Hypothalamus (tissue), 51 donors: ENCODE measurements at places on chromosomes 2 and 18.

- no peak for DNase-seq
These were observed 60.6 kb downstream of the MTCL1 start for GRCh38 chr18:8765783-8766463.

GRCh38 chr18:11050966-11051365 lies 98.4 kb downstream of the PIEZO2 start:
- no peak for DNase-seq

- DNase-seq, result no peak
These were observed 76.0 kb downstream of the ARHGAP15 start for GRCh38 chr2:143205106-143205764.

- no peak for DNase-seq
These were observed 79.4 kb upstream of the TCF7L1 start for GRCh38 chr2:85053802-85054201.

GRCh38 chr2:177265824-177266817 lies 1.6 kb upstream of the NFE2L2 start:
- DNase-seq, result no peak

- DNase-seq, result no peak
These were observed 66.0 kb downstream of the HPCAL1 start for GRCh38 chr2:10368491-10369231.

GRCh38 chr2:186437719-186438118 lies 48.3 kb upstream of the ZC3H15 start:
- no peak for DNase-seq
